ENCODE measurements at places on chromosomes 4 and X.

GRCh38 chr4:67871867-67872266 lies 11.9 kb downstream of the TMPRSS11D start:
- DNase-seq = no peak

DNA sequence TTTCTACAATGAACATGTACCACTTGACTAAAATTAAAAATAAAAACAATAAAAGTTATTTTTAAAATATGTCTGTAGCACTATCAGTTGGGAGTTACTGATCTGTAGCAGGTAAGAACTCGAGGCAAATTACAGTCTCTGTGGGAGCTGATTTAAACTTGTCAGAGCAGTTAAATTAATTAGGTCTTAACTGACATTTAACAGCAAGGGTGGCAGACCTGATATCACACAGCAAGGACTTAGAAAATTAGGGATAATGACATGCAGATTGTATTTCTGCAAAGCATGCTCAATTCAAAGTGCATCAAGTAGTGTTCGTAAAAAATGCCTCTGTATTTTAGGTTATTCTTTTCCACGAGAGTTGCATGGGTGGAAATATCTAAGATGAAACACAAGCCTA lies 208.9 kb downstream of the SPATA18 start:
- DNase-seq = no peak

DNA sequence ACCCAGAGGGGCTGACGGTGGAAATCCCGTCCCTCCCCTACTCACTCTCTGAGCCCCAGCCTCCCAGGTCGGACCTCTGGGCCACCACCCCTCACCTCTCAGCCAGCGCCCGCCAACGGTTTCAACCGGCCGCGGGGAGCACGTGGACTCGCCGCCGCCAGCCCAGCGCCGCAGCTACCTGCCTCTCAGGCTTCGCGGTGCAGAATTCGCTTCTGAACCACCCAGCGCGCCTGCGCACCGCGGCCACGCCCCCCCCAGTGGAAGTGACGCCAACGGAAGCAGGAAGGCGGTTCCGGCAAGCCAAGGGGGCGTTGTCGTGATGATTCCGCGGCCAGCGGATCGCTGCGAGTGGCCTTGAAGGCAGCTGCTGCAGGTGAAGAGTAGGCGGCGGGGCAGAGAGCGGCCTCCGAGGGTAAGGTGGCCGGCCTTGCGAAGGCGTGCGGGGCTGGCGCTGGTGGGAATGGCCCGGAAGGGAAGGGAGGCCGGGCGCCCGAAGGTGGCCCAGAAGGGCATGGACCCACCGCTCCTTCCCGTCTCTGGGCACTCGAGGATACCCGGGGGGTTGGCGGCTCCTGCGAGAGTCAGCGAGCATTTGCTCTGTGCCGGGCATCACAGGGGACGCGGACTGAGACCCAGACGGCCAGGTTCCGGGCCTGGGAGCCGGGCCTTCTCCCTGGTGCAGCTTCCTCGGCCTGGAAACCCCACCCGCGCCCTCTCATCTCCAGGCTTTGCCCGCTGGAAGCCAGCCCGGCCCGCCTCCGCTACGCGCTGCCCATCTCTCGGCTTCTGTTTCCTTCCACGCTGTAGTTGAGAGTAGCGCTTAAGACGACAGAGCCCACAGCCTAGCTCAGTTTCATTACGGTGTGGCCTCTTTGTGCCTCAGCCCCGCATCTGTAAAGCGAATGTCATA lies at the start of the genes LYAR and ZBTB49:
Gene LYAR, minus strand, starts transcription at position 214 of the 910 bp plus-strand sequence. CDS start 6,412 bp downstream, outside the sequence.
Gene ZBTB49, plus strand, starts transcription at position 311 of the 910 bp plus-strand sequence. CDS start 9,695 bp downstream, outside the sequence.
- peak; percentile 92 for DNase-seq

GRCh38 chr4:40394236-40394635 lies 59.1 kb downstream of the CHRNA9 start:
- no peak for DNase-seq

DNA sequence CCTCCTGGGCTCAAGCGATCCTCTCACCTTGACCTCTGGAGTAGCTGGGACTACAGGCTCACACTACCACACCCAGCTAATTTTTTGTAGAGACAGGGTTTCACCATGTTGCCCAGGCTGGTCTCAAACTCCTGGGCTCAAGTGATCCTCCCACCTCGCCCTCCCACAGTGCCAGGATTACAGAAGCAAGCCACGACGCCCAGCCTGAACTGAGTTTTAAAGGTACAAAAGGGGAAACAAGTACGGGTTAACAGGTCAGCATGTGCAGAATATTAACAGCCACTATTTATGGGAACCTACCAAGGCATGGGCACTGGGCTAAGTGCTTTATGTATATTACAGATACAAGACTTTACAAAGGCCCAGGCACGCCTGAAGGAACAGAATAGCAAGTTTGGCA lies 164.3 kb upstream of the GPC4 start:
- no peak for DNase-seq

DNA sequence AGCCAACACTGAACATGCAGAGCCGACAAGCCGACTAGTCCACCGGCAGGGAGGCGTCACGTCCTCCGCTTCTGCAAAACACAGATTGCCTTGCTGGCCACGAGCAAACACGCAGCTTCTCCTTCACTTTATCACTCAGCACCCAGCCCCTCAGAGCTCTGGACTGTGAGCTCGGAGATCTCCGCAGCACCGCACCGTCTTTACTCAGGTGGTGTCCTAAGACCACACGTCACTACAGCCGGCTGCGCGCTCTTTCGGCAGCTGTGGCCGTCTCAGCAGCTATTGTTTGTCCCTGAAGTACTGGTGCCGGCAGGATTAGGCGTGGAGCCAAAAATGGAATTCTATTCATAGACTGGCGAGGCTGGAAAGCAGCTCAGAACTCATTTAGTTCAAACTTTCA lies 72.0 kb downstream of the FAT1 start:
- no peak for DNase-seq

- DNase-seq = no peak
These were observed 552.9 kb upstream of the EPHA5 start for GRCh38 chr4:66223068-66223703.
